ENCODE measurements at places on chromosomes 12 and 14. TPM values are rescaled to one million over a fixed set of nuclear protein-coding genes. Genes with fewer than 3 reads are reported as not detected.

Gene RITA1
- total RNA-seq, result 40.7 TPM

DNA sequence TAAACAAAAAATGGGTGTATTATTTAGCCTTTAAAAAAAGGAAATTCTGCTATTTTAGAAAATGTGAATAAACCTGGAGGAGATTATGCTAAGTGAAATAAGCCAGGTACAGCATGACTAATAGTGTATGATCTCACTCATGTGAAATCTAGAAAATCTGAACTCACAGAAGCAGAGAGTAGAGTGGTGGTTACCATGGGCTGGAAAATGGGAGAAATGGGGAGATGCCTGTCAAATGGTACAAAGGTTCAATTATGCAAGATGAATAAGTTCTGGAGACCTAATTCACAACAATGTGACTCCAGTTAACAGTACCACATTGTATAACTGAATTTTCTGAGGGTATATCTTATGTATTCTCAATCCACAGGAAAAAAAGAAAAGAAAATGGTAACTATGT, 17.4 kb upstream of the LEMD3 start:
- H3K4me1 ChIP-seq, result no peaks in the 10 kb centered on the region
- no peak for DNase-seq

Gene FAM181A
- not detected for total RNA-seq

Gene DYRK2
- 95.9 TPM for total RNA-seq

Gene PLEK2
- 1.8 TPM for total RNA-seq

DNA sequence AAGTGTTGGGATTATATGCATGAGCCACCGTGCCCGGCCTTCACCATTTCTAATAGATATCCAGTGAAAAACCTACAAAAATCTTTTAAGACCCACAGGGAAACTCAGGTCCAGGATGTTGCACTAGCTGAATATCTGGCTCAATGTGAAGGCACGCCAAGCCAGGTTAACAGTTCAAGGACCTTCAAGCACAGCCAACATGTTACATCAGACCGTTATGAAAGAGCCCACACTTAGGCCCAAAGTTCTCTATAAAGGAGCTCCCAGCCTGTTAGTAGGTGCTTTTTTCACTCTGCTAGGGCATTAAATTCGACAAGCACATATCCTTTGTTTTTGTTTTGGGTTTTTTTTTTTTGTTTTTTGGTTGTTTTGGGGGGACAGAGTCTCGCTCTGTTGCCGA, 69.0 kb downstream of the OTX2 start:
- DNase-seq, result no peak
- H3K27ac ChIP-seq, result no peak overlapping the region
- no peak overlapping the region for H3K4me3 ChIP-seq

Gene KLHL33
- 0.18 TPM for total RNA-seq

DNA sequence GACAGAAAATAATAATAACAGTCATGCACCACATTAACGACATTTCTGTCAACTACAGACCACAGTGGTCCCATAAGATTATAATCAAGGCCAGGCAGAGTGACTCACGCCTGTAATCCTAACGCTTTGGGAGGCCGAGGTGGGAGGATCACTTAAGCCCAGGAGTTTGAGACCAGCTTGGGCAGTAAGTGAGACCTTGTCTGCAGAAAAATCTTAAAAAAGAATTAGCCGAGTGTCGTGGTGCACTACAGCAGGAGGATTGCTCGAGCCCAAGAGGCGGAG, 8.6 kb downstream of the NAB2 start:
- DNase-seq, result no peak
- H3K4me1 ChIP-seq, result peaks cover 7% of the 10 kb centered on the region
- H3K27me3 ChIP-seq, result no peaks in the 10 kb centered on the region
- no peak overlapping the region for H3K4me3 ChIP-seq
- peaks cover 7% of the 10 kb centered on the region for H3K36me3 ChIP-seq

Gene LALBA
- total RNA-seq, result not detected

GRCh38 chr12:71354871-71355270, 84.7 kb upstream of the LGR5 start:
- DNase-seq, result no peak
- no peak overlapping the region for H3K4me3 ChIP-seq
- H3K4me1 ChIP-seq, result no peaks in the 10 kb centered on the region
- H3K27ac ChIP-seq, result no peak overlapping the region

GRCh38 chr14:105530285-105531087, 4.1 kb downstream of the TMEM121 start:
- H3K4me3 ChIP-seq, result no peak overlapping the region
- no peak overlapping the region for H3K27ac ChIP-seq
- DNase-seq, result no peak
- no peaks in the 10 kb centered on the region for H3K36me3 ChIP-seq

Gene MYO1H
- 0.21 TPM for total RNA-seq

GRCh38 chr12:96534339-96534738, 45.0 kb downstream of the CFAP54 start:
- no peak for DNase-seq
- no peaks in the 10 kb centered on the region for H3K4me1 ChIP-seq
- no peak overlapping the region for H3K4me3 ChIP-seq
- no peak overlapping the region for H3K27ac ChIP-seq
- H3K36me3 ChIP-seq, result no peaks in the 10 kb centered on the region
- no peaks in the 10 kb centered on the region for H3K27me3 ChIP-seq

Gene AQP6
- total RNA-seq, result 1.8 TPM

DNA sequence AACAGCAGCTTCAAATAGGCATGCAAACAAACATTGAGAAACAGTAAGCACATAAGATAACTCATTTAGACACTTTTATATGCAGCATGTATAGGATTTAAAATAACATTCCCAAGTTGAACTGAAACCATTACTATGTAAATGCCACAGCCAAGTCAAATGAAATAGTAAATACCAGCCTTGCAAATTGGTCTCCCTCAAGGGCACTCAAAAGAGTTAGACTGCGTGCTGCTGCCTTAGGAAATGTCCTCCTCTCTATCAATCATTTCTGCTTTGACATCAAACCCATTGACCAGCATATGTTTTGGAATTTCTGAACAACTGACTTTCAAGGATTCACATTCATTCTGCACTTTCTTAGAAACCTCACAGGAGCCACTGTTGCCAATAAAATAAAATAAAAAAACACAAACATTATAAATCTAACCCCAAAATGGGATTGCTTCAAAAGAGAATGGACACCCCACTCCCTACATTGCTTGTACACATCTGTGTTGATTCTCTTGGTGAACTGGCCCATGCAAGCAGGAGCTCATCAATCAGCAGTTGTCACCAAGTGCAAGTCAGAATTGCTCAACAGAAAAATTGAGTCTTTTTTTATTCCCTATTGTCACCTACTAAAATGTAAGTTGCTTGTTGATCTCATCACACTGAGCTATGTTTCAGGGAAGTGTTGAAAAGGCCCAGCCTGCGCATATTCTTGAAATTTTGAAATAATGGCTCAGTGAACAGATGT, 256.2 kb downstream of the DAD1 start:
- H3K36me3 ChIP-seq, result no peaks in the 10 kb centered on the region
- no peak overlapping the region for H3K4me3 ChIP-seq
- no peaks in the 10 kb centered on the region for H3K27me3 ChIP-seq
- no peak overlapping the region for H3K27ac ChIP-seq
- DNase-seq, result no peak

Gene SLC7A7
- 1.3 TPM for total RNA-seq

Gene SLC17A8
- not detected for total RNA-seq

- H3K4me3 ChIP-seq, result no peak overlapping the region
- no peaks in the 10 kb centered on the region for H3K27me3 ChIP-seq
- no peaks in the 10 kb centered on the region for H3K4me1 ChIP-seq
- DNase-seq, result peak; percentile 82
Observed at GRCh38 chr12:30450872-30451271, 244.8 kb downstream of the IPO8 start.

Gene RXYLT1
- total RNA-seq, result 13.8 TPM

GRCh38 chr12:93851257-93851671, 174.1 kb downstream of the CRADD start:
- no peak for DNase-seq
- no peak overlapping the region for H3K27ac ChIP-seq
- no peaks in the 10 kb centered on the region for H3K27me3 ChIP-seq
- H3K4me3 ChIP-seq, result no peak overlapping the region

DNA sequence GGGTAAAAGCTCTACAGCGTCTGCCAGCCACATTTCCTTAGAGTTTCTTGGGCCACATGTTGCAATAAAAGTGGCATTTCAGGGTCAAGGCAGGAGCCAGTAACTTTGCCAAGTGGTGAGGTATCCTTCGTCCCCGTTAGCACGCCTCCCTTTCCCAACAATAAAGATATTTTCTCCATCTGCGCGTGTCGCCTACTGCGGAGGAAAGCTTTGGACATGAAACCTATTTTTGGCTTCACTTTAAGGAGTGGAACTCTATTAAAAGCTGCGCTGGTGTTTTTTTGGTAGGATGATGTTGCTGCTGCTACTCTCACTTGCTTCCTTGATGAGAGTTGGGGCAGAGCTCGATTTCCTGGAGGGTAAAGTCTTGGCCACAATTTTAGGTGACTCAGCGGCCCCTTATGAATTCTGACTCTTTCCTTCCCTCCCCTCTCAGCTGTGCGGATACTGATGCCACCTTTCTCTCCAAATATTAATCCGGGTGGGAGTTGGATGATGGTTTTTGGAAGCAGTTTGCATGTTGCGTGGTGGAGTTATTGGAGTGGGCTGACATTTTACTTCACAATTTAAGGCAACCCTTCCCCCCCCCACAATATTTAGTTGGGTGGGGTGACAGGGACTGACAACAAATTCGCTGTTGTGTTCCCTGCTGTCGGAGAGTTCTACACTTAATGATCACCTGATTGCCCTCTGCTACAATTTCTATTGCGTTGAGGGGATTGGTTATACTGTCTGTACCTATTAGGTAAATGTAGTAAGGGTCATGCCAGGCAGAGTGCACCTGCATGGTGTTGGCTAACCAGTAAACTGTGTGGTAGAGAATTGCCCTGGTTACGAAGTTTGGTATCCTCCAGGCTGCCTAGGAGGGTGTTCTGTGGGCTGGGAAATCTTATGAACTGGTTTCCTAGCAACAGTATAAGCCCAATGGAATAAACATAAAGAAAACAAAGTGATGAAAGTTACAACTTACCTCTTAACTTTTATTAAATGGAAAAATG, 1.1 kb downstream of the CCDC91 start:
- H3K36me3 ChIP-seq, result no peaks in the 10 kb centered on the region
- H3K27ac ChIP-seq, result peak overlapping the region; percentile 90
- no peak for DNase-seq
- H3K27me3 ChIP-seq, result no peaks in the 10 kb centered on the region

All from cardiac muscle cell (in vitro differentiated cells and primary cell).